ENCODE measurements at places on chromosomes 2 and 18.

DNA sequence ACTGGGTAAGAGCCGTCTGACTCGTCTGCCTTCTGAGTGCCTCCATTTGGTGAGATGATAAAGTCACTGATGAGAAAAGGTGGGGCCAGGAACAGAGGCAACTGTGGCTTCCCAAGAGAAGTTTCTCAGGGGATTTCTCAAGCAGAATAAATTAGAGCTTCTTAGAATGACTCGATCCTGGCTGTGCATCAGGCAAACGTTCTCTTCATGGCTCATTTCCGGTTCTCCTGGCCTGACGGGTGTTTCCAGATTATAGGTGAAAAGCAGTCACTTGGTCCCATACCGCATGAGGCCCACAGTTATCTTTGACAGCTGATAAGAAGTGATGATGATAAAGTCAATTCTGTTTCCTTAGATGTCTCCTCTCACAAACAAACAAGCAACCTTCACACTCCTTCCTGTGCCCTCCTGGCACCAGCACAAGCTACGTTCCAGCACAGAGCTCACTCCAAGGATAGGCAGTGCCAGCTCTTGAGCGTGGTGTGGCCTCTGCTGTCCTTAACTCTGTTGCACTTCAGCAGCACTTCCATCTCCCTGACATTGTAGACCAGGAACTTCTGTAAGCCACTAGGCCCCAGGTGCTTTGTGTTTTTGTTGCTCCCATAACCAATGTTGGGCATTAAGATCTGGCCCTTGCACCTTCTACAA lies 37.8 kb upstream of the KCNF1 start:
- no peak for DNase-seq

DNA sequence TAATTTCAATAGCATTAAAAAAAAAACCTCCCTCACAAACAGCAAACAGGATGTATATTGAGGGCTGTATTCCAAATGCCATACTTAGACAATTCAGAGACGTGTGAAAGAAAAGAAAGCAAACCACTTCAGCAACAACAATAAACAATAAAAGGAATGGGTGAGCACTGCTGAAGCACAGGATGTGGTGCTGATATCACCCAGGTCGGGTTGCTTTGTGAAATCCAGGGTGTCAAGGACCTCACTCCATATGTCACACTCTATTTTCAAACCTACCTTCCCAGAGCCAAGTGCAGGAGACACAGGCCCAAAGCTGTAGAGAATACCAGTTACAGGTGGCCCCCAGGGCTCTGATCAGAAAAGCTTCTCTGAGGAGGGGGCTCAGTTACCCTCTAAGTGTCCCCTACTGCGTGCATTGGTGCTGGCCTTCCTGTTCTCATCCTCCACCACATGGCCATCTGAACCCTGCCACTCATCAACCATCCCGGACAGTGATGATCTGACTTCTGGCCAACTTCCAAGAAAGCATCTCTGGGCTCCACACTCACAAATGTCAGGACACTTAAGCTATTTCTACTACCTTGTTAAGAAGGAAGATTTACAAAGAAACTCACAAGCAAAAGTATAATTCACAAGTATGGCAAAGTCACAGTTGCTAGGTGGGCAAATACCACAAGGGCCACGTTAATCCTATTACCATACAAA lies 363.0 kb downstream of the SS18 start:
- DNase-seq: no peak

DNA sequence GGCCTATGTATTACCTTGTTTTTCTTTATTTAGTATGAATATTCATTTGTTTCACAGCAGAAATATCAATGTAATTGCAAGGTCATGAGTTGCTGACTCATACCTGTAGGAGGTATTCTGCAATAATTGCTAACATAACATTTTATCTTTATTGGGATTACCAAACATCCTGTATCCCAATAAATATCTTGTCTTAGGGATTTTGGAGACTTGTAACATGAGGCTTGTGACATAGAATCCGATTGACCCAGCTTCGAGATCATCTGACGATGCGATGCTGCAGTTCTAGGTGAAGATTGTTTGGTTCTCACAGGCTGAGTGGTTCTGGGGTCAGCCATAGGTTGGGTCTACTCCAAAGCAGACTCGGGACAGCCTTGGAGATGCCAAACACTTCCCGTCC lies 133.4 kb upstream of the RND3 start:
- DNase-seq: no peak

GRCh38 chr18:36635414-36636096 lies 193.2 kb downstream of the TPGS2 start:
- DNase-seq: no peak

DNA sequence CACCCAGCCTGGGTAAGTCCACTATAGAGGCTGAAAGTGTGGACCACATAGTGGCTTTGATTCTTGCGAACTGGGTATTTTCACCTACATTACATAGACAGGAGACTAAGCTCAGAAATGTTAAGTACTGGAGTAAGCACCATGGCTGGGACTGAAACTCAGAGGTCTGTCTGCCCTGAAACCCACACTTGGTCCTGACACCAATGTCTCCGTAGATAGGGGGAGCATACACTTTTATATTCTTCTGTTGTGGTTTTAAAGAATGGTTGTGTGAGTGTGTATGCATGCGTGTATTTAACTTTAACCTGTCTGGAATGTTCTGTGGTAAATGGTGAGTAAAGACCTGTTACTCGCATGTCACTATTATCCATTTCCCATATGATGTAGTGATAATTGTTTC lies 10.3 kb upstream of the NPPC start:
- DNase-seq: no peak

GRCh38 chr2:179177694-179178093 lies 86.9 kb downstream of the SESTD1 start:
- no peak for DNase-seq

DNA sequence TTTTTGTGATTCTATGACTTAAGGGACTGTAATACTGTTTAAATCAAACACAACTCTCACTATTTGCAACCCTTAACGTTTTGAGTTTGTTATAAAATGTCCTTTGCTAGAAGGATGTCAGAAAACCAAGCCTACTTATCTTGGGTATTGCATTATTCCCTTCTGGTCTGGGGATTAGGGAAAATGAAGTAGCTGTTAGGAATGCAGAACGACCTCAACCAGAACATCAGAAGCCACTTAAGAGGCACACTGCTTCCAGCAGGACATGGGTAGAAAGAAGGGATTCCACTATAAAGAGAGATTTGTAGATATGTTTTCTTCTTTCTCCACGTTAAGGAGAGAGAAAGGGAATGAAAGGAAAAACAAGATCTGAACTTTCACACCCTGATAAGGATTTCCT lies 101.2 kb downstream of the SETBP1 start:
- no peak for DNase-seq

GRCh38 chr18:28208268-28208667 lies 31.3 kb upstream of the CDH2 start:
- DNase-seq: no peak

GRCh38 chr18:35106013-35106844 lies 65.0 kb downstream of the MAPRE2 start:
- no peak for DNase-seq

DNA sequence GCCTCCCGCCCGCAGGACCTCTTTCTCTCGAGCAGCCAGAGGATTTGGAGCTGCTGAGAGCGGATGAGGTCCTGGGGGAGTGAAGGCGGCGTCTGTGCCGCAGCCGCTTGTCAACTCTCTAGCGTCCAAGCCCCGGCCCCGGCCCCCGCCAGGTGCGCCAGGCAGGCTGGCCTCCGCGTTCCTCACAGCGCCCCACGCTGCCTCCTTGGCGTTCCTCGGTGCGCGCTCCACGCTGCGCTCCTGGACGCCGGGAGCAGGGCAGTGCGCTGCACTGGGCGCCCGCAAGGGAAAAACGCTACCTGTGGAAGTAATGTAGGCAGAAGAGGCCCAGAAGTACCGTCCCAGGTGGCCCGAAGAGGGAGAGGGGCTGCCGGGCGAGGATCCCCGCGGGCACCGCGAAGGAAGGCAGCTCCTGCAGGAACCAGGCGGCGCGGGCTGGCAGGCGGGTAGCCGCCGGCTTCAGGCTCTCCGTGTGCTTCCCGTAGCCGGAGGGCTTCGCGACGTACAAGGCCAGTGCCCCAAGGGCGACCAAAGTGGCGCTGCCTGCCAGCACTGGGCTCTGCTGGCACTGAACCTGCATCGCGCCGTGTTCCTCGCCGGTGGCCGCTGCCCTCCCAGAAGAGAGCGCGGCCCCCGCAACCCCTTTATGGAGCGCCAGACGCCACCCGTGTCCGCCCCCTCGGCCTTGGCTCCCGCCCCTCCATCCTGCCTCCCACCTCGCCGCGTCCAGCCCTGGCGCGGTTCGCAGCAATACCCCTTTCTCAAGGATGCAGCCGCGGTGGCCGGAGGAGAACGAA lies at the start of gene SRD5A2:
TSS of gene SRD5A2 (minus strand) at position 618 of the 797 bp plus-strand sequence. CDS start at position 580, 38 bp downstream.
- DNase-seq: no peak

DNA sequence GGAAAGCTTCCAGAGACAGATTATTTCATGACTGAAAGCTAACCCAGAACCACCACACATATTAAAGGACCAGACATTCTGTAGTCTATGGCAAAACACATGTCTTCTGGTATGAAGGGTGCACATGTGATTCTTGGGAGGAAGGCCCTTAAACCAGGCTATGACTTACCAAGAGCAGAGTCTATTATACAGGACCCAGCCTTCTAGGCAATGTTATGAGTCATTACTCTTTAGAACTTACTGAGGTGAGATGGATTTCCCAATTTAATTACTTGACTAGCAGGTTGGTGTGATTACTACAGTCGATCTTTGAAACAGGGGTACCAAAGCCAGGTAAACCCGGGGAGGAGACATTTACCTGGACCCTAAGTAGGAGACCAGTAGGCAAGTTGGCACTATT lies 350.8 kb downstream of the TRIB2 start:
- no peak for DNase-seq

GRCh38 chr18:22314001-22314400 lies 103.7 kb downstream of the CTAGE1 start:
- DNase-seq: no peak

- DNase-seq: no peak
Observed at GRCh38 chr2:72118386-72118785, 29.3 kb downstream of the CYP26B1 start.

DNA sequence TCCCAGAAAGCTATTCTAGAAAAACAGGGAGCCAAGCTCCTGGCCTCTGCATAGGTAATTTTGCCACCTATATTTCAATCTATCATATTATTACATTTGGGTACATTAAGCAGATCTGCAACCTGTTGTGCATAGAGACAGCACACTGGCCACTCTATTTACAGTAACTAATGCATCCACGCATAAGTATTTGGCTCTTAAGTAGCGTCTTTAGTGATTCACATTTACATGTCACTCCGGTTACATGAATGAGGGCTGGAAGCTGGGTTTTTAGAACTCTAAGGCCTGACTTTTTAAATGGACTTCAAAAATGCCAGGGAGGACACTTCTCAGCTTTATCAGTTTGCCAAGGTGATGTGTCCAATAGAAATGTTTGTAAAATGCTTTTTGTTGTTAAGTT lies 97.7 kb downstream of the NYAP2 start:
- DNase-seq: no peak

DNA sequence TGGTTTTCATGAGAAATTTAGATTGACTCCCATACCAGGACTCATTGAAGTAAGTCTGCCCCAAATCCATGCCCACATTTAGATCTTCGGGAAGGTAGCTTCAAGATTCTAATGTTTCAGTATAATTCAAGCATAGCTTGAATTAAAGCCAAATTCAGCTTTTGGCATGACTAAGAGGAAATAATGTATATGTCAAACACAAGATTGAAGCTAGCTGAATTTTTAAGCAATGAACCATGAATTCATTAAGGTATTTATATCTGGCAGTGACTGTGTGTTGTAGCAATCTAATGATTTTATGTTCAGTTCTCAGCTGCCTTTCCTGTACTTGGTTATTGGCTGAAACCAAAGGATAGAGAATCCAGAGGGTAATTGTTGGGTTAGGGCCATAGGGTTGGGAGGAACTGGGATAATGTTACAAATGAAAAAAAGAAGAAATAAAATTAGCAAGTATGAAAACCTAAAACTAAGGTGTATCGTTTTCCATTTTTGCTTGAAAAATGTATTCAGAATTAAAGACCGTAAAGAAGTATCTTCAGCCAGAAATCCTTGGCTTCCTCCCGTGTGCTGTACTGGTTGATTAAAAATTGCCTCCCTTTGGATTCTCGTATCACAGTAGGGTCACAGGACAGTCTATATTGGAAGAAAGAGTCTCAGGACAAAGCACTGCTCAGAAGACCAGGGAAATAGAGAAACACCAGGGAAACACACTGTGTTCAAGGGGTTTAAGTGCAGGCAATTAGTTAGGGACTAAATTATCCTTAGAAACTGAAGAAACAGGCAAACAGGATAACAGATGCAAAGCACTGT lies 119.0 kb upstream of the FN1 start:
- DNase-seq: no peak

- no peak for DNase-seq
Observed at GRCh38 chr18:8450898-8451665, 158.2 kb upstream of the RAB12 start.

DNA sequence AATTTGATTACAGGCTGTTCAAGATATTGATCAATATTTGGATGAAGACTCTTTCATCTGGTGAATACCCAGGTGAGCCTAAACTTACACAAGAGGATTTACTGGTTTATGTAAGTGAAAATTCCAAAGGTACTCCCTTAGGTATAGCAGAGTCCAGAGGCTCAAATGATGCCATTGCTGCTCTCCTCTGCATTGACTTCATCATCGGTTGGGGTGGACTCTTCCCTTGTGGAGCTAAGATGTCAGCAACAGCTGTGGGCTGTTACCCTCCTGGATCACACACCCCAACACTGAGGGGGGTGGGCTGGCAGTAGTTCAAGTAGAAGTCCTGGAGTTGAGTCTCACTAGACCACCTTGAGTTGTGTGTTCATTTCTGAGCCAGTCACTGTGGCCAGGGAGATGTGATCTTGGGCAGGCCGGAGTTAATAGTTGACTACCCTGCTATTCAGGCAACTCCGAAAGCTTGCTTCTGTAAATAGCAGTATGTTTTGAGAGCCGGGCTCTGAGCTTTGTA lies 236.9 kb downstream of the PTPRM start:
- no peak for DNase-seq

DNA sequence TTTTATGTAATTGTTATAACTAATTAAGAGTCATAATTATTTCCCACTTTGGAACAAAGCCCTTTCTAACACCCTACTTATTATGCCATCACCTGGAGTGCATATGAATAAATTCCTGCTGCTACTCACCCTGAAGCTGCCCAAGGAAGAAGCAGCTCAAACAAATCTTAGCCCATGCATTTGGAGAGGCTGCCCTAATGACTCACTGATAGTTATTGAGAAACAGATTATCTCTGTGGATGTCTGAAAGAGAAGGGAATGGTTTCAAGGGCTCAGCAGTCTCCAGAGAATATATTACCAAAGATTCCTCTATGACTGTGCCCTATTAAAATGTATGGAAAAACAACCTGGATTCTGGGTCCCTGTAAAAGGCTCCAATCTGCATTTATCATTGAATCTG lies 81.0 kb downstream of the GPR39 start:
- DNase-seq: no peak

DNA sequence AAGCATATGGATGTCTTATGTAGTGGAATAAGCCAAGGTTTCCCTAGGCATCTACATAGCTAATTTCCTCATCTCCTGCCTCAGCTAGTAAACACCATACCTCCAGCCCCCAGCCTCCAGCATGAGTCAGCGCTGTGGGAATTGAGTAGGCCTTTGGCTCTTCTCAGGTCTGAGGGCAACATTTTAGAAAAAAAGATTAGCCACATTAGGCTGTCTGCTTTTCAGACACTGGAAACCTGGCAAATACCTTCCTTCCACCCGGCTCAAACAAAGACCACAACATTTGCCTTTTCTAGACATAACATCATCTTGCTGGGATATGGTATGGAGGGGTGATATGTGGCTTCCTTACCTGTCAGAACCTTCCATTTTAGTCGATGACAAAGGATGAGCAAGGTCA lies 6.1 kb upstream of the CCDC195 start:
- no peak for DNase-seq

GRCh38 chr2:126796931-126797621 lies 101.6 kb upstream of the TEX51 start:
- DNase-seq: no peak

Measured in stimulated activated CD8-positive, alpha-beta memory T cell treated with anti-CD3 and anti-CD28 coated beads, Interleukin-15, amount 100 ng/mL, for 4 hours (primary cell).